Retinal pigment epithelial cell (primary cell): ENCODE measurements at places on chromosomes 3 and 15.

GRCh38 chr3:113439606-113440005, 1.7 kb downstream of the CFAP44 start:
- DNase-seq = no peak

- DNase-seq = peak; percentile 82
These were observed 499.4 kb upstream of the MDFIC2 start for GRCh38 chr3:70811880-70812279.

- DNase-seq = no peak
These were observed 8.4 kb downstream of the SHF start for GRCh38 chr15:45179221-45179985.

DNA sequence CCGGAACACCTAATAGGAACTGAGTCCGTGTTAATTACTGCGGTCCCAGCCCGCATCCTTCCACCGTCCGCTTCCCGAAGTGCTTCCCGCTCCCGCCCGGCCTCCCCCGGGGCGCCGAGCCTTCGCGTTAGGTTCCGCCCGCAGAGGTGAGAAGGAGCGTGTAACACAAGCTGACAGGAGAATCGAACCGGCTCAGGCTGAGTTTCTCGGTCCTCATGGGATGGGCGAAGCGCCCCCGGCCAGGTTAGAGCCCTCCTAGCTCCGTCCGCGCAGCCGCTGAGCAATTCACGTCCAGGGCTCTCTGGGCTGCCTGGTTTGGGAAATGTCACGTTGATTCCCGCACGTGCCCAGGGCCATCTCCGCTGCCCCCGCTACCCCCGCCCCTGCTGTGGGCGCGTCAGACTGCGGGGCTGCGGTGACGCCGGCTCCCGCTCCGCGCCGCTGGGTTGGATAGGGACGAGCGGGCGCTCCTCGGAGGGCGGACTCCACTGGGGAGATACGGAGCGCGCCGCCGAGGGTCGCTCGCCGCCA, 954 bp downstream of the CLDN11 start:
- no peak for DNase-seq

- DNase-seq = no peak
These were observed 52.2 kb upstream of the FAM98B start for GRCh38 chr15:38401701-38402100.

DNA sequence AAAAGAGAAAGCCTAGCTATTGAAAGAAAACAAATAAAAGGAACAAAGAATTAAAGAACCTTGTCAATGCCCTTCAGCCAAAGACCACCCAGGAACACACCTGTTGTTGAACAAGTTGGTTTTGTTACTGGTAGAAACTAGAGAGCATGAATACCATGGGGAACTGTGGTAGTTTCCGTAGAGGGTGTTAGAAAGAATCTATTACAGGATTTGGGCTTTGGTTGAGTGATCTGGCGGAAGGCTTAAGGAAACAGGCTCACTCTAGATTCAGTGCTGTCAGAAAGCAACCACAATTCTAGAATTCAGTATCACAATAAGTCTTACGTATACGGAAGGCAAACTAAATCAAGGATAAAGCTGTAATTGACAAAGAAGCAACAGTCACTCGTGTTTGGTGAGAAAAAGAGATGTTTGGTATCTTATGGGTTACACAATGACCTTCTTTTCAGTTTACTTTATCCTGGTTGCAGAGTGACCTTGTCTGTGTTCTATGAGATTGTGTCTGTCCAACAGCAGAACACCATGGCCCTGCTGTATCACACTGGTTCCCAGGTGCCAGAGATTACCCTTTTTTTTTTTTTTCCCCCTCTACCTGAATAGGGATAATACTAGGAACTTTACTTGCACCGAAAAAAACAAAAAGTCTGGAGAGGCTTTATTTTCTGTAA, 265.9 kb downstream of the SHQ1 start:
- DNase-seq = no peak

DNA sequence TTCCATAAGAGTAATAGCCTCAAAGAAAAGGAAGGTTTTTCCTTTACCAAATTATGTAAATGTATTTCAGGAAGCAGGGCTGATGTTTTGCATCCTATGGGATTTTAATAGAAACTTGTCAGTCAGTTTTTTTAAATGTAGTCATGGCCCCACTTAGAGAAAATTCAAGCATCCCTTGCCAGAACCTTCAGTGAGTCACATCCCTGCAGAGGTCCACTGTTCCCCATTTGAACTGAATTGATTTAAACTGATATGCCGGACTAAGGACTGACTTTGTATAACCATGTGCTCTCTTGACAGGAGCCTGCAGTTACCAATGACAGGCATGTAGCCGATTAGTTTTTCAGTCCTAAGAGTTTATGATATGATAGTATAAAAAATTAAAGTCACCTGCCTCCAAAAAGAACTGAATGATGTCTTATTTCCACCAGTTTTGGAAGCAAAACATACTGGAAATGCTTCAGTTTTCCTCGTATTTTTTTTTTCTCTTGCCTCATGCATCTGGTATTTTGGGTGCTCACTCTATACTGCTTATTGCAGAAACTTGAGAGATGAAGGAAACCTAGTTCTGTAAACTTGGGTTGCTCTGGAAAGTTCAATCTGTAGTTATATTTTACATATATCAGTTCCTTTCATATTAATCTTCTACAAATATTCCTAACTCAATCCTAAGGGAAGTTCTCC, 30.7 kb downstream of the LRTM1 start:
- DNase-seq = no peak

- DNase-seq = peak; percentile 88
These were observed 39.9 kb downstream of the PLCH1 start for GRCh38 chr3:155704771-155705559.
